ENCODE measurements at places on chromosomes 6 and 20.

DNA sequence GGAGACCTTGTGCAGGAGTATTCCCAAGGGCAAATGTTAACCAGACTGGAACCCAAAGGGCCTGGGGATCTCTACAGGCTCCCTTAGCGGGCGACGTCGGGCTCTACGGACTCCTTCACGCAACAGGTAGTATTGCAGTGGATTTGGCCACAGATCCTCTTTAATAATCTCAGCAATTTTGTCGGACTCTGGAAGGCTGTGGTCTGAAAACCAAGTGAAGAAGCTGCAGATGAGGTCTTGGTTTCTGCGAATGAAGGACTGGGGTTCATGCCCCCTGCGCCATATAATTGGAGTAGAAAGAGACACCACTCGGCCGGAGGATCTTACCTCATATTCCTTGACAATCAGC, 1.3 kb downstream of the TSPYL1 start:
- DNase-seq = no peak

DNA sequence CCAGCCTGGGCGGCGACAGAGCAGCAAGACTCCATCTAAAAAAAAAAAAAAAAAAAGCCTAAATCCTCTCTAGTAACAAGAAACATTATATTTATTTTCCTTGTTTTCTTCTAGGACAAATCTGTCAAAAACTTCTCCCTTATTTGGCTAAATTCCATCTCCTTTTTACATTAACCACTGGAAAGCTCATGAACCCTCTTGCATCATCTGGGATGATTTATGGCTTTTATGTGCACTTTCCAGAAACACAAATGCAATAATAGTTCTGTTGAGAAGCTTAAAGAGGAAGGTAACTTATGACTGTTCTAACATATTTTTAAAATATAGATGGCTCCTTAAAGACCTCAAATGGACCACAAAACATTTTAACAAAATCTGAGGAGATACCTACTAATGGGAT, 526.1 kb upstream of the SPTLC3 start:
- no peak for DNase-seq

GRCh38 chr6:142740449-142740848, 204.5 kb downstream of the HIVEP2 start:
- DNase-seq = no peak

GRCh38 chr6:138520463-138520862, 21.2 kb upstream of the NHSL1 start:
- no peak for DNase-seq

DNA sequence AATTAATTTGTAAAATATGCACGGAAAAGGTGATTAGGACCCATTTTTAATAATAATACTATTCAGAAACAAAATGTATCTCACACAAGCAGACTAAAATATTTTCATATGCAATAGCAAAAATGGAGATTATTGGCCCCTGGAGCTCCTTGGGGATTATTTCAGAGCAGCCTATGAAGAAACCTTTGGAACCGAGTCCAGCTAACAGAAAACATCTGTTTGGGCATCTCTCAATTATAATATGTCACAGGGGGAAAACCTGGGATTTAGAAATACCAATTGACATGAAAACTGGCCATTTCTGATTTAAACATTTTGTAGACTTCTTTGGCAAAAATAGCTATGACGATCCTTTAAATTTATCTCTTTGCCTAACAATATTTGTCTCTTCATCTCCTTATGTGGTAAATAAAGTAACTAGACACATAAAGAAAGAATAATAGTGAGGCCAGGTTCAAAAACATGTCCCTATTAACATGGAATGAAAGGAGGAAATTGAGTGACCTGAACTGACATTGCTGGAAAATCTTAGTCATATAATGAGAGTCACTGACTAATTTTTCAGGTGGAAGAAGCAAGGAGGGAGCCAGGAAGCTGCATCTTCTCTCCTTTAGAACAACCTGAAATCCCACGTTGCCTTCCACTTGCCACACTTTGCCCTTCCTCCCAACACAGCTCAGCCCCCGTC, 199.0 kb downstream of the SOD2 start:
- no peak for DNase-seq

DNA sequence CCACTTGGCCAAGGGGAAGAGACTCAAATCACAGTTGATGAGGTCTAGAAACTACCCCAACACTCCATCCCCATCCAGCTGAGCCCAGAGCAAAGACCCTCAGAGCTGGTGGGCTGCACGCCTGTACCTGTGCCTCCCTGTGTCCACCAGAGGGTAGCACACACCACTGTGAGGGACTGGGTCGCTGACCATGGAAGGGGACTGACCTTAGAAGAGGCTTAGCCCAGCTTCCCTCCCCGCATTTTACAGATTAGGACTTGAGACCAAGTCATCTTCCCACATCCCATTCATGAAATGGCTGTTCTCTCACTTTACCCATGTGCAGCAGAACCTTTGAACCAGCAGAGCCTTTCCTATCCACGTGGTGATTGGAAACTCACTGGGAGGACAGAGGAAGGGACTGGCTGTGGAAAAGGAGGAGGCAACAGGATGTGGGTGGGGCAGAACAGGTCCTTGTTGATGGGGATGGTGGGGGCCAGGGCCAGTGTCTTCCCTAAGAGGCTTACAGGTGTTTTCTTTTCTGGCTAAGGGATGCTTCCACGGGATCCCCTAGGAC, 44.3 kb downstream of the CPXM1 start:
- no peak for DNase-seq

- DNase-seq = no peak
These were observed 46.8 kb downstream of the RALGAPB start for GRCh38 chr20:38519426-38519825.

DNA sequence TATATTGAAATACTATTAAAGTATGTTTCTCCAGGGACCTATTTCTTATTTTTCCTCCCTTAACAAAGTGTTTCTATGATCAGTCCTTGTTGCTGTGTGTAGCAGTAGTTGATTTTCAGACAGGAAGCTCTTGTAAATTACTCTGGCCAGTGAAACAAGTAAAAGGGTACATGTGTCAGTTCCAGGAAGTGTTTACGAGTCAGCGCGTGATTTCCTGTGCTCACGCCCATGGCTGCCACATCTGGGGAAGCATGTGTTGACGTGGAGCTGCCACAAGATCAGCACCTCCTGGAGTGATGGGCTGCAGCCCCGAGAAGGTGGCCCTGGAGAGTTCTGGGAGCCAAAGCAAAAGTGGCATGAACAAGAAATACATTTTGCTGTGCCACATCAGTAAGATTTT, 38.6 kb upstream of the GGTLC1 start:
- DNase-seq = no peak

DNA sequence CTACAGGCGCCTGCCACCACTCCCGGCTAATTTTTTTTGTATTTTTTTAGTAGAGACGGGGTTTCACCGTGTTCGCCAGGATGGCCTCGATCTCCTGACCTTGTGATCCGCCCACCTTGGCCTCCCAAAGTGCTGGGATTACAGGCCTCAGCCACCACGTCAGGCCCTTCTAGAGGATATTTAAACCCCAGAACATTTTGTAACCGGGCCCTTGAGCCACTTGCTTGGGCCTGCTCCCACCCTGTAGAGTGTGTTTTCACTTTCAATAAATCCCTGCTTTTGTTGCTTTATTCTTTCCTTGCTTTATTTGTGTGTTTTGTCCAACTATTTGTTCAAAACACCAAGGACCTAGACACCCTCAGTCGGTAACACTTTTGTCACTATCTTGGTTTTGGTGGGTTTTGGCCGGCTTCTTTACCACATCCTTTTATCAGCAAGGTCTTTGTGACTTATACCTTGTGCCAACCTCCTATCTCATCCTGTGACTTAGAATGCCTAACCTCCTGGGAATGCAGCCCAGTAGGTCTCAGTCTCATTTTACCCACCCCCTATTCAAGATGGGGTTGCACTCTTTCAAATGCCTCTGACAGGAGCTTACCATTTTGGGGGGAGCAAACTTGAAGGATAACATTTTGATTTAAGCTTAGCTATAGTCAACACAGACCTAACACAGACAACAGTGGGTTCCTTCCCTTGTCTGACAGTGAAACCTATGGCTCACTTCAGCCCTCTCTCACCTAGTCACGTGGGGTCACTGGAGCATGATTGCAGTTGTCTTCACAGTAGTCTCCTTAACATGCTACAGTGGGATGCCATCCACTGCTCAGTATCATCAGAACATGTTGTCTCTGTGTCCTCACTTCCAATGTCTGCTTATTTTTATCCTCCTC, 27.9 kb upstream of the KIF6 start:
- DNase-seq = no peak

DNA sequence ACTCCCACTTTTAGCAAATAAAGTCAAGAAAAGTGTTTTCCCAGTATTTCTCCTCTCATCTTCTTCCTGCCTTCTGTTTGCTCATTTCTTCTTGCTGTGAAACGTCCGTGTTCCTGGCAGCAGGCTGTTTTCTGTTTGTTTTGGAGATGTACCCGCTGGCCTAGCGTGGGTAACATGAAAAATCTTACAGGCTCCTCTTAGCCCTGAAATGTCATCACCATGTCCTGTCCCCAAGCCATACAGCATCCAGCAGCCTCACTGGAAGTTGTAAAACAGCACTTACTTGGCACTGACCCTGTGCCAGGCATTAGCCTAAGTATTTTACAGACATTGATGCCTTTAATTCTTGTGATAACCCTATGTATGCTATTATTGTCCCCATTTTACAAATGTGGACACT, 371.1 kb downstream of the FOXA2 start:
- no peak for DNase-seq

GRCh38 chr6:169832247-169832948, 81.0 kb downstream of the ERMARD start:
- no peak for DNase-seq

DNA sequence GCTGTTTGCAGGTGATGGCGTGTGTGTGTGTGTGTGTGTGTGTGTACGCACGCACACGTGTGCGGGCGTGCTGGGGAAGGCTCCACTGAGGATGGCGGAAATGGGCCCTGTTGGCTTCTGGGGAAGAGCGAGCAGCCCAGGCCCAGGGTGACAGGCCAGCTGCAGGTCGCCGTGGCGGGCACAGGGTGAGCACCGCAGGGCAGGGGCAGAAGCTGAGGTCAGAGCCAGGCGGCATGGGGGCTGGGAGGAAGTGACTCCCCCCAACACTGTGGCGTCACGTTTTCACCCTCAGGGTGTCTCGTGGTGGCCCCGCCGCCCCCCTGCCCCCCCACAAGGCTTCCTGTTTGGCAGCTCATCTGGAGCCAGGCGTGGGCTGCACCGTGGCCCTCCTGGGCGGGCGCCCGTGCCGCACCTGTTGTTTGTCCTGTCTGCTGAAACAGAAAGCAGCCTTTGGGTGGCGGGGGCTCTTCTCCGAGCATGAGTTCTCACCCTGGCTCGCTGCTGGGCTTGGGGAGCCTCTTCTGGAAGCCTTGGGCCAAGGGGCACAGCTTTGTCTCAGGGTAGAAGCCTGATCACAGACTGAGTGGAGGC, 7.1 kb downstream of the RBM38 start:
- no peak for DNase-seq

DNA sequence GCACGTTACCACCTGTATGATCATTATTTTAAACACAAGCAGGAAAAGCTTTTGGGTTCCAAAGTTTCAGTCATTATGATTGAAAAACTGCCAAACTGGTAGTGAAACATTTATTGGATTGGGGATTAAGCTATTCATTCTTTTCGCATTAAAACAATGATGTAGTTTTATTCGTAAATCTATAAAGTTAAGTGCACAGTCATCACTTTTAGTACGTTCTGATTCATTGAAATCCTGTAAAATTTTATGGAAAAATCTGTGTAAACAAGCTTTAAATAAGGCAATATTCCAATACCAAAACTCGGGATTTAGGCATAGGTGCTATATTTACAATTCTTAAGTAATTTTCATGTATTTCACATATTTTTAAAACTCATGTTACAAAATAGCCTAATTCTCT, 379.9 kb downstream of the PLCB1 start:
- no peak for DNase-seq

DNA sequence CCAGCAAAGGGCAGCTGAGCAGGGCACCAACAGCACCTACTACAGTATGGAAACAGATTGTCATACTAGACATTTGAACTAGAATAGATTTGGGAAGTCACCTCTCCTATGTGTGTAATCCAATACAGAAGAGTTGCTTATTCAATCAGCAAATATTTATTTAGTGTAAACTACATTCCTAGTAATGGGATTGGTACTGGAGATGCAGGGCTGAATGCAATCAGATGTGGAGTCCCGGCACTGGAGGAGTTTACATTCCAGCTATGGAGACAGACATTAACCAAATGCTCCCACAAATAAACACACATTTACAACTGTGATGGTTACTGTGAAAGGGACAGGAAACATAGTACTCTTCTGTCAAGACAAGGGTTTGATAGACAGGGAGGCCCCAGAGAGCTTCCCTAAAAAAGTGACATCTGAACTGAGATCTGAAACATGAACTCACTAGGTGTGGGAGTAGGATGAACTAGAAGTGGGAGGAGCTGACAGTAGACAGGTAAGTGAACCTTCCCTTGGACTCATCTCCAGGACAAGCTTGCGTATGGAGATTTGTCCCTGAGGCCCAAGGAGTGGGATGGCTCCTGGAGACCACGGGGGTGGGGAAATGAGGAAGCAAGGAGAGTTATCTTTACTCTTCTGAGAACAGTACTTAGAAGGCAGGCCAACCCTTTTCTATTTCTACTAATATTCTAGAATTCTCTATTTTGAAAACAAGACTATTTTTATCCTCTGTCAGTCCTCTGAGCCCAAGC, 420.5 kb downstream of the MAFB start:
- DNase-seq = no peak

GRCh38 chr20:61146023-61146422, 106.0 kb upstream of the CDH4 start:
- no peak for DNase-seq

DNA sequence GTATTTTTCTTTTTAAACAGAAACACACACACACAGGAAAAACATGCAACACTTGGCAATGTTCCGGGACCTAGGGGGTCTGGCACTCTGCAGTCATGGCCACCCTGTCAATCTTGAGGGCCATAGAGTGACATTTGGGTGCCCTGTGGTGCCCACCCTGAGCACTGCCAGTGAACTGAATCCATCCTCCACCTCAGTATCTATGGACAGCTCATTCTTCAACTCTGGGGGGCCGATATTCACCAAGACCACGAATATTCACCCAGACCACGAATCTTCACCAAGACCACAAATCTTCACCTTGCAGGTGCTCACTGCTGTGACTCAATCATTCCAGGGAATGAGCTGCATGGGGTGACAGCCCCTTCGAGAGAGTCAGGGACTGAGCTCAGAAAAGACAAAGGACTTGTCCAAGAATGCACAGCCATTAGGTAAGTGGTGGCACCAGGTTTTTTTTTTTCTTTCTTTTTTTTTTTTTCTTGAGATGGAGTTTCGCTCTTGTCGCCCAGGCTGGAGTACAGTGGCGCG, 19.1 kb downstream of the SNAI1 start:
- DNase-seq = no peak

- DNase-seq = no peak
These were observed 317.8 kb downstream of the CDH4 start for GRCh38 chr20:61569825-61570224.

- DNase-seq = no peak
These were observed 105.4 kb downstream of the NCOA3 start for GRCh38 chr20:47606983-47607613.

- DNase-seq = no peak
These were observed 74.7 kb upstream of the NOX3 start for GRCh38 chr6:155530219-155530834.

GRCh38 chr6:134288538-134289203, 29.2 kb downstream of the SGK1 start:
- peak; percentile 50 for DNase-seq
